Left kidney (tissue), 8 donors: ENCODE measurements at places on chromosomes 7 and 10.

- peak; percentile 33 for DNase-seq
Observed at GRCh38 chr7:29915481-29916215, 74.0 kb downstream of the SCRN1 start.

GRCh38 chr10:13790196-13790595, 203.4 kb downstream of the PRPF18 start:
- DNase-seq = no peak

GRCh38 chr7:40299097-40299496, 164.3 kb downstream of the SUGCT start:
- no peak for DNase-seq

- DNase-seq = no peak
Observed at GRCh38 chr7:129872054-129872453, 80.7 kb downstream of the UBE2H start.

- no peak for DNase-seq
Observed at GRCh38 chr7:6162331-6162620, 110.1 kb downstream of the CYTH3 start.

DNA sequence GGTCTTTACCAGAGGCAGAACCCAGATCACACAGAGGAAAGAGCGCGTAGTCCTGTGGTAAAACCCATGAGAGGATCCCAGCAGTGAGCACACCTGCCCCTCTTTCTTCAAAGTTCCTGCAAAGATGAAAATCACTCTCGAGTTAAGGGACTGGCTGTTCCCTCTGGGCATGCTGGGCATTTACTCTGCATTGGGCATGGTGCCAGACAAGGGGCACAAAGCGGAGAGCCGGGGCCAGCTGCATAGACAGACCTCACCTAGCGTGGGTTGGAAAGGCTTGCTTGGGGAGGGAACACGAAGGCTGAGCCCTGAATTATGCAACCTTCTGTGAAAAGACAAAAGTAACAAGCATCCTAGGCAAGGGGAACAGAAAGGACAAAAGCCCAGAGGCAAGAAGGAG, 120.0 kb upstream of the TCERG1L start:
- no peak for DNase-seq

DNA sequence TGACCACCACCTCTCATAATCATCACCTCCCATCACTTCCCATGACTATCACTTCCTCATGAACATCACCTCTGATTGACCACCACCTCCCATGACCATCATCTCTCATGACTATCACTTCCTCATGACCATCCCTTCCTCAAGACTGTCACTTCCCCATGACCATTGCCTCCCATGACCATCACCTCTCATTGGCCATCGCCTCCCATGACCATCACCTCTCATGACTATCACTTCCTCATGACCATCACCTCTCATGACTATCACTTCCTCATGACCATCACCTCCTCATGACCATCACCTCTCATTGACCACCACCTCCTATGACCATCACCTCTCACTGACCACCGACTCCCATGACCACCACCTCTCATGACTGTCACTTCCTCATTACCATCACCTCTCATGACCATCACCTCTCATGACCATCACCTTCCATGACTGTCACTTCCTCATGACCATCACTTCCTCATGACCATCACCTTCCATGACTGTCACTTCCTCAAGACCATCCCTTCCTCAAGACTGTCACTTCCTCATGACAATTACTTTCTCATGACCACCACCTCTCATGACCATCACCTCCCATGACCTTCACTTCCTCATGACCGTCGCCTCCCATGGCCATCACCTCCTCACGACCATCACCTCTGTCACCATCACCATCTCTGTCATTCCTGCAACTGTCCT, 51.6 kb downstream of the PDGFA start:
- DNase-seq = no peak

- DNase-seq = no peak
Observed at GRCh38 chr7:81944058-81944457, 174.2 kb upstream of the HGF start.

DNA sequence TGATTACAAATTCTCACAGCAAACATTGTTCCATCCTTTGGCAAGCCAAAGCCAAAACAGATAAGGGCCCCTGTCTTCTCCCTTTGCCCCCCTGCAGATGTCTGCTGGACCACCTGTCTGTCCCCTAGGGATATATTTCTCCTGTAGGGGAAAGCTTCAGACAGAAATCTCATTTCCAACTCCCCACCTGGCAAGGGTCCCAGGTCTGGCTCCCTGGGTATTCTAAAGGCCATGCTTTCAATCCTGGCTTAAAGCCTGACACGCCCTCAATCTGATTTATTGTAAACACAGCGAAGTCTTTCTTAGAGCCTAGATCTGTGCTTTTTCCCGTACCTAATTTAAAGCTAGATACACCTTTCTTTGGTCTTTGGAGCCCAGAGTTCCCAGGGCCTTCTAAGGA, 66.1 kb downstream of the KCNMA1 start:
- DNase-seq = no peak
